ENCODE measurements at places on chromosomes 5 and 9.
A peak's percentile ranks its signal among the peaks of the same experiment; 100 is the strongest.

- DNase-seq: no peak
Observed at GRCh38 chr5:10290438-10290837, 17.3 kb downstream of the CMBL start.

DNA sequence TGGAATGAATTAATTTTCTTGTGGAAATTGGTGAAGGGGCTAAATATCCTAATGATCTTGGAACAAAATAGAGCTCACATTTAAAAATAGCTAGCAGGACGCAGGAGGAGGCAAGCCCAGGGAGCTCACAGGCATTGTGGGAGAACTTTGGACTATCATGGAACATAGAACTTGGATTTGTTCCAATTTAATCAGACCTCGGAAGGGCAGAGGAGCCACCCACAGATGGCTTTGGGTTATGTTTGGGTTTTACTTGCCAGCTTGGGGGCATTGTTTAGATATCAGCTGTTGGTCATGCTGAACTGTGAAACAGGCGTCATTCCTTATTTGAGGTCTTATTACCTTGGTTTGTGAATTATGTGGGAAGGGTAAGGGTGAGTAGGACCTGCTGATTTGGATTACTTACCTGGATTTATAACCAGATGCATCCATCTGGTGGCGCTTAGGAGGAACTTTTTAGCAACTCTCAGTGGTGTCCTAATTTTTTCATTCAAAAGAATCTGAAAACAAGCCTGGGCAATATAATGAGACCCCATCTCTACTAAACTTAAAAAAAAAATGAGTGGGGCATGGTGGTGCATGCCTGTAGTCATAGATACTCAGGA, 14.1 kb upstream of the PTGR1 start:
- no peak for DNase-seq

GRCh38 chr5:13659391-13659790, 285.1 kb downstream of the DNAH5 start:
- peak; percentile 66 for DNase-seq

DNA sequence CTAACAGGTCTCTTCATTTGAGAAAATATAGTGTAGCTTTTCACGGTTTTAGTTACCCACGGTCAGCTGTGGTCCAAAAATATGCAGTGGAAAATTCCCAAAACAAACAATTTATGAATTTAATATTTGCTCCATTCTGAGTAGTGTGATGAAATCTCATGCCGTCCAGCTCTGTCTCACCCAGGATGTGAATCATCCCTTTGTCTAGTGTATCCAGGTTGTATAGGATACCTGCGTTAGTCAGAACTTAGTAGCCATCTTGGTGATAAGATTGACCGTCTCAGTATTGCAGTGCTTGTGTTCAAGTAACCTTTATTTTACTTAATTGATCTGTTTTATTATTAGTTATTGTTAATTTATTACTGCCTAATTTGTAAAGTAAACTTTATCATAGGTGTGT, 41.1 kb downstream of the NDUFS4 start:
- DNase-seq: no peak

DNA sequence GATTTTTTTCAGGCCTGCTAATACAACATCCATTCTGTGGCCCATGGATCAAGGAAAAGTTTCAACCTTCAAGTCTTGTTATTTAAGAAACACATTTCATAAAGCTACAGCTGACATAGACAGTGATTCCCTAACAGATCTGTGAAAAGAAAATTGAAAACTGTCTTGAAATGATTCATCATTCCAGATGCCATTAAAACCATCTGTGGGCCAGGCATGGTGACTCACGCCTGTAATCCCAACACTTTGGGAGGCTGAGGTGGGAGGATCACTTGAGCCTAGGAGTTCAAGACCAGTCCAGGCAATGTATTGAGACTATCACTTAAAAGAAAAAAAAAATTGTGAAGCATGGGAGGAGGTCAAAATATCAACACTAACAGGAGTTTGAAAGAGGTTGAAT, 6.0 kb downstream of the RAPGEF6 start:
- DNase-seq: peak; percentile 72

- DNase-seq: peak; percentile 40
Observed at GRCh38 chr9:91547081-91547480, 123.4 kb upstream of the NFIL3 start.

DNA sequence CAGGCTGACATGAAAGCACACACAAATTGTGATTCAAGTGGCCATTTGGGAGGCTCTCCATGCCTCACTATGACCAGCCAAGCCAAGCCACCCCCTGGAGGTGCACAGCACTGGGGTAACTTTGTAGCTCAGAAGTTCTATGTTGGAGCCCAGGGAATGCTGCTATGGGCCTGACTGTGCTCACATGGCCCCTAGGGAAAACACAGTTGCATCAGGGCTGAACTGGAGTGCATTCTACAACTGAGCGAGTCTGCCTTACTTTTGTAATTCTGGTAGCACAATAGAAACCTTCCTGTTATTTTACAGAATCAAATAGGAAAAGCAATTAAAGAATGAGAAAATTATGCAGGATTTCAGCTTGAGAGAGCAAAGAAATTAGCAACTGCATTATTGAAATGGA, 455.5 kb upstream of the TRPC7 start:
- DNase-seq: no peak

DNA sequence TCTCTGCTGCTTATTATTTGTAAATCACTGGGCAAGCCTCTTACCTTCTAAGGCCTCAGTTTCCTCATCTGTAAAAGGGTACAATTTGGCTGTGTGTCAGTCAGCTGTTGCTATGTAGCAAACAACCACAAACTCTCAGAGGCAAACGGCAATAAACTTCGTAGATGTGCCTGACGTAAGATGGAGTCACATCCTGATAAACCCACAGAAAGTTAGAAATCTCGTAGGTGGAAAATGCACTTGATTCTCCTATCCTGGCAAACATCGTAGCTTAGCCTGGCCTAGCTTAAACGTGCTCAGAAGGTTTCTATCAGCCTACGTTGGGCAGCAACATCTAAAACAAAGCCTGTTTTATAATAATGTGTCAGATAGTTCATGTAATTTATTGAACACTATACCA, 35.0 kb upstream of the UNC5A start:
- DNase-seq: no peak

- no peak for DNase-seq
Observed at GRCh38 chr9:127112056-127112455, 10.4 kb downstream of the ANGPTL2 start.

GRCh38 chr9:70091572-70091971, 47.9 kb downstream of the MAMDC2 start:
- no peak for DNase-seq

DNA sequence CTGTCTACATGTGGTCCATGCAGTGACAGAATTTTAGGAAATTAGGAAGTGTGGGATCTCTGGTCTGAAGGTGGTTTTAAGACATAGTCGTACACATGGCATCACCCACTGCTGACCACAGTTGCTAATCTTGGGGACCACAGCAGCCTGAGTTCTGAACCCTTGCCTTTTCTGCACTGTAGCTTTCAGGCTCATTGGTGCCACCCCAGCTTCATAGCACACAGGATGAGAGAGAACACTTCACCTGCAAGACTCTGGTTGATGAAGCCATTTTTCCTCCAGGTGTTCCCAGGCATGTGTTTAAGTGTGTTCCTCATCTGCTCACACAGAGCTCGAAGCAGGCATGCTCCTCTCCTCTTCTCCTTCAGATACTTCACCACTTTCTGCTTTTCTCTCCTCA, 68.2 kb upstream of the S1PR3 start:
- DNase-seq: no peak

- no peak for DNase-seq
Observed at GRCh38 chr5:164649266-164649665, 1143.8 kb downstream of the MAT2B start.

DNA sequence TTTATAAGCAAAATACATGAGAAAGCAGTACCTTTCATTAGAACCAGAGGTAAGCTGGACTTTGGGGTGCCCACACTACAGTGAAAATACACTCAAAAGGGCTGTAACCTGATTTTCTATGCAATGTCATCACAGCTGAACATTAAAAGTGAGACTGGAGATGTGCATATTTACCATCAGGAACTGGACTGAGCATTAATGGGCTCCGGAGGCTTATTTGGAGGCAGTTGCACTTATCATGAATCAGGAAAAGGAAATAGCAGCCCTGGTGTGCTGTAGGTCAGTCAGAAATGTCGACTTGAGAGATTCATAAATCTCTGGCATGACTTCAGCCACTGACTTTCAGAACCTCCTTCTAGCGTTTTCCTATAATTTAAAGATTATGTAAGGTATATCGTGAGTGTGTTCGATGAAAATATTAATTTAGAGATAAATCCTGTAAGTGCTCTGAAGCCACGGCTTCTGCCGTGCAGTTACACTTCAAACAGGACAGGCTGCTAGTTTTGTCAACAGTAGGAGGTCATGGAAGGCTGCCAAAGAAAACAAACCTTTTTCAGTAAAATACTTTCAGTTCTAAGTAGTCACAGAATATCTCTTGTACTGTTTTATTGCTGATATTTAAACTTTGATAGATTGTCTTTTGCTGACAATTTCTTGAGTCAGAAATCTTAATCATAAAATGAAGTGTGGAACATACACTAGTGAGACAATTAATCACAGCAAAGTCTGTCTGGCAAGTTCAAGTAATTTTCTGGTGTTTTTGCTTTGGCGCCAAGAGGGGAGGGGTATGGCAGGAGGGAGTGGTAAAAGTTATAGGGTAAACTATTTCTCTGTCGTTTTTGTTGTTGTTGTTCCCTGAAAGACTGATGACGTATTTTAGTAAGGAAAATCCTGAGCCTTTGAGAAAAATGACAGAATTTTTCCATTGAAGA, 939.7 kb downstream of the NR2F1-AS1 start:
- peak; percentile 86 for DNase-seq

- no peak for DNase-seq
Observed at GRCh38 chr9:6927838-6928237, 170.1 kb downstream of the KDM4C start.

GRCh38 chr5:126469536-126470316, 46.5 kb downstream of the GRAMD2B start:
- DNase-seq: no peak

- DNase-seq: no peak
Observed at GRCh38 chr5:39197556-39197955, 21.8 kb downstream of the FYB1 start.
